ENCODE measurements at places on chromosomes 7 and 10.

DNA sequence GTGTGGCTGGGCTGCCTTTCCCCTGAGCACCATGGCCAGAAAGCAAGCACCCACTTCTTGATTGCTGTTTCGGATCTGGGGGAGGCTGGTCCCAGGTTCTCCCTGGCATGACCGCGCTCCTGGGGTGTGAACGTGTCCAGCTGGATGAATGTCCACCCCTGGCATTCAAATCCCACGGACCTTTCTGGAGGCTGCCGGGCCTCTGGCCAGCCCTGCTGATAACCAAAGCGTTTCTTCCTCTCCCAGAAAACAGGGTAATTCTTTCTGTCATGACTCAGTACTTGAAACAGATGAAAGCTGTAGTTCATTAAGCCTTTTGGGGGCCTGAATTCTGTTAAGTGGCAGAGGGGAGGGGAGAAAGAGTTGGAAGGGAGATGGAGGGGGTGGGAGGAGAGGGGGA is 73.1 kb upstream of the SAMD8 start:
- DNase-seq, result no peak

DNA sequence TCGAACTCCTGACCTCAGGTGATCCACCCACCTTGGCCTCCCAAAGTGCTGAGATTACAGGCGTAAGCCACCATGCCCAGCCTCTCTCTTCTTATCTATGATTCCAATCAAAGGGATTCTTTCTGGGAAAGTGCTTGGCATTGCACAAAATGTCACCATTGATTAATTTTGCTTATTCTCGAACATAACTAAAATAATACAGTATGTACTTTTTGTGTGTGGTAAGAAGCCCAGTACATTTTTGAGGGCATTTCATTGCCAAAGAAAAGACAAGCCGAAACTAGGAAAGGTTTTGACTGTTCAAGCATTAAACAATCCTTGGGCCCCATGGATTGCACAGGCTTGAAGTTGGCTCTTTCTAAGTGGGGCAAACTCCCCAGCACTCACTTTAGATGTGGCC is 18.3 kb upstream of the CACUL1 start:
- DNase-seq, result no peak

- DNase-seq, result no peak
These were observed 5.4 kb downstream of the PSD start for GRCh38 chr10:102413053-102413705.

DNA sequence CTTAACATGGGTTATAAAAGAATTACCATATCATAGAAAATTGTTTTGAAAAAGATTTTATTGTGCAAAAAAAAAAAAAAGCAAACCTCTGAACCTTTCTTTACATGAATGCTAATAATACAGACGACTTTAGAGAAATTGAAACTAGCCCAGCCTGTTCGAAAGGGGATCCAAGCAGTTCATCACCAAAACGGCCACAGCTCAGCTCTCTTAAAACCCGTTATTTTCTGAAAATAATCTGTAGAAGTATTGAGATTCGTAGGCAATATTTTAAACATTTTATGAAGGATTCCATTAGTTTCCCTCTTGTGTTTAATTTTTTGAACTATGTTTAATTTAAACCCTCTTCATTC is 9.9 kb upstream of the GSAP start:
- no peak for DNase-seq

- no peak for DNase-seq
These were observed 43.7 kb downstream of the SVIL start for GRCh38 chr10:29590915-29591650.

DNA sequence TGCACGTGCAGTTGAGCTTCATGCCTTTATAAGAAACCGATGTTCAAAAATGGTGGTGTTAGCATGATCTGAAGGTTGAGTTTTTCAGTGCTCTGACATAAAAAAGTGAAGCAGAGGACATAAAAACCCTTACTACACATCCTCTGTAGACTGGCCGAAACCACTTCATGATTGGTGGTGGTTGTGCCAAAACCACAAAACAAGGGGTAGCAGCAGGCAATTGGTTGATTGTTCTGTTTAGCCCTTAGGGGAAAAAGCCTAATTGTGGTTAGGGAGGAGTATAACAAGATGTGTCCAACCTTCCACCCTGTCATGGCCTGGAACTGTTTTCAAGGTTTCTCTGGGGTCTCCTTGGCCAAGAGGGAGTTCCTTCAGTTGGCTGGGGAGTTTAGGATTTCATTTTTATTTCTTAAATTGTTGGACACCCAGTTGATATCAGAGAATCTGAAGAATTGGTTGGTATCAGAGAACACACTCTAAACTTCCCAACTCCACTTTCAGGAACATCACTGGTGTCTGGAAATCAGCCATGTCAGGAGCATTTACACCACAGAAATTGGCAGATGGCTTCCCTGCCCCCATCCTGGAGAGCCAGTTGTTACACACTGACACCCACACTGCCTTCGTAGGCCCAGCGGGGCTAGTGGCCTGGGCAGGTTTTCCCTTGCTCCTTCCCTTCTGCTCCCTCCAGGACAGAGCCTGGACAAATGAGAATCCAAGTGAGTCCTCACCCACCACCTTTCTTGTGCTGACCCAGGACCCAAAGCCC is 18.8 kb downstream of the MRPS24 start:
- DNase-seq, result no peak

- no peak for DNase-seq
These were observed 102.9 kb upstream of the NFE2L3 start for GRCh38 chr7:26049081-26049480.

- no peak for DNase-seq
These were observed 7.0 kb downstream of the TNKS2 start for GRCh38 chr10:91805110-91805838.

DNA sequence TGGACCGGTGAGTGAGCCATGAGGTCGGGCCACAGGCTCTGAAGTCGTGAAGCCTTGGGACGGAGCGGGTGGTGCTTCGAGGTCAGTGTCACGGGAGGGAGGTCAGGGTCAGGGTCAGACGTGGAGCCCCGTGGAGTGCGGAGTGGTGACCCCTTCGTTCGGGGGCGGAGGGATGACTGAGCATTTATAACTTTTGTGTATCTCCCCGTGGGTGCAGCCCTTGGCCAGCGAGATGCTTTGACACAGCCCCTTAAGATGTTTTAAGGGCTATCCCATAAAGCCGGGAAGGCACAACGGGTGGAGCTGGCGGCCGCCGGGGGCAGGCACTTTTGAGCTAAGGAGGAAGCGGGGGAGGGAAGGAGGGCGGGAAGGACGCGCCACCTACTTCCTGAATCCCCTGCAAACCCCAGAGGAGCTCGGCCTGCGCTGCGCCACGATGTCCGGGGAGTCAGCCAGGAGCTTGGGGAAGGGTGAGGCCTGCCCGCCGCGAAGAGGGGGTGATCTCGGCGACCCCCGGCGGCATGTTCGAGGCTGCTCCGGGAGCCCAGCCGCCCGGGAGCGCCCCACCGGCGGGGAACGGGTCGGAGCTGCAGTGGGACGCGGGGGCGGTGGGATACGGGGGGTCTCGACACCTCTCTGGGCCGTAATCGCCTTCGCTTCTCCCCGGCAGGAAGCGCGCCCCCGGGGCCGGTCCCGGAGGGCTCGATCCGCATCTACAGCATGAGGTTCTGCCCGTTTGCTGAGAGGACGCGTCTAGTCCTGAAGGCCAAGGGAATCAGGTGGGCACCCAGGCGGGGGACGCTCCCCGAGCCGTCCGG is at the start of gene GSTO1:
TSS of gene GSTO1 (plus strand) at position 400 of the 818 bp plus-strand sequence. CDS start at position 437, 37 bp downstream.
- DNase-seq, result no peak

GRCh38 chr10:17203416-17203815 is 1.9 kb upstream of the TRDMT1 start:
- DNase-seq, result no peak

- no peak for DNase-seq
These were observed 94.9 kb downstream of the GFRA1 start for GRCh38 chr10:116178086-116178605.

DNA sequence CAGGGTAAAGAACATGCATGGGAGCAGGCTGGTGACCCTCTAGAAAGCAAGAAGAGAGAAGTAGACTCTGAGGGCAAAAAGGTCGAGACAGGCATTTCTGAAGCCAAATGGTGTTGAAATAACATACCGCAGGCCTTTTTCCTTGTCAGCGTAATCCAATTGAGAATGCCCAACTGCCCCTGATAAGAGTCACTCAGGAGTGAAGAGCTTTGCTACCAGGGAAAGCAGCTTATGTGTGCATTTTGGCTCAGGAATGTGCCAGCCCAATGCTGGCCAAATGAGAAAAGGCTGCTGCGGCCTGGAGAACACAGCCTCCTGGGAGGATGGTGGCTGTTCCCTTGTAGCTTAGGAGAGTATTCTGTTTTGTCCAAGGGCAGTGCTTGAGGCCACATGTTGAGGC is 61.4 kb upstream of the NFKB2 start:
- DNase-seq, result no peak

GRCh38 chr10:16809074-16809718 is 8.0 kb downstream of the RSU1 start:
- no peak for DNase-seq

DNA sequence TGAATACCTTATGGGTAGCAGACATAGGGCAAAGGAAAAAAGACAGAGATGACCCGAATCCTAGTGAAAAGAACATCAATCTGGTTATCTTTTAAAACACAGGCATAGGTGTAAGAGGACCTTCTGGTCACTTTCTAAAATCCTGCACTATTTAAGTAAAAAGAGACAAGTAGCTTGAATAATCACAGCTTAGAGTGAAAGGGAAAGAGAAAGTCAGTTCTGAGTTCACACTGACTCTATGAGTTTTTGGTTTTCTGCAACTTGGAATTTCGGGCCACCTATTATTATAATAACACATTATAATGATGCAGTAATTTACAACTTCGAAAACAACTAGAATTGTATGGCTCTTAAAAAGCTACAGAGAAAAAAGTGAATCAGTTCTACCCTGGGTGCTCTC is 247.8 kb downstream of the DOCK4 start:
- no peak for DNase-seq

DNA sequence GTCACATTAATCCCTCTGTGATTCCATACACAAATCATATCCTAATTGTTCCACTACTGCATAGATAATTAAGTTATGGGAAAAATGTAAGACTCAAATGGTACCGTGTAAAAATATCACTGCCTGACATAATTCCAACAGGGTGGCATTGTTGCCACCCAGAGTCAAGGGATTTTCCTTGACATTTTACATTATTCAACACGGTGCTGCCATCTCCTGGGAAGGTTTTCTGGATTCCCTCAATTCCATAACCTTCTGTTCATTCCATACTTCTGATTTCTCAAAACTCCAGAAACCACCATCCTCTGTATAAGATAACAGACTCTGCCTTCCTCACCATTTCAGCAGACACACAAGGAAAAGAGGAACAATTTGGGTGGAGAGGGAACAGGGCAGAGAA is 495.9 kb downstream of the XPNPEP1 start:
- no peak for DNase-seq

GRCh38 chr7:157793973-157794745 is 457.4 kb downstream of the DNAJB6 start:
- no peak for DNase-seq

DNA sequence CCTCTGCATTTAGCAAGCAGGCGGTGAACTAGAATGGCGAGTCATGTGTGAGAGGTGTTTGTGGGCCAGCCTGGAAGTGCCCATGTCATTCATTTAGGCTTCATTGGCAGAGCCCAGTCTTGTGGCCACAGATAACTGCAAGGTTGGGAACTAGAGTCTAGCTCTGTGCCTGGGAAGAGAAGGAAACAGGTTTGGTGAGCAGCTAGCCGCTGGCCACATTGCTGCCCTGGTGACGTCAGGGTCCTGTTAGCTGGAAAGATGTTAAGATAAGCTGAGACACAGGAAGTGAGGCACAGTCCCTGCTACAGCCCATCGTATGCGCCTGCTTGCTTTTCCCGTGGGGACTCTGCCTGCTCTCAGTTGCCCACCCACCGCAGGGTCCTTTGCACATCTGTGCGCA is 185.5 kb downstream of the CAMK1D start:
- no peak for DNase-seq

GRCh38 chr10:34098821-34099567 is 716.1 kb downstream of the PARD3 start:
- no peak for DNase-seq

DNA sequence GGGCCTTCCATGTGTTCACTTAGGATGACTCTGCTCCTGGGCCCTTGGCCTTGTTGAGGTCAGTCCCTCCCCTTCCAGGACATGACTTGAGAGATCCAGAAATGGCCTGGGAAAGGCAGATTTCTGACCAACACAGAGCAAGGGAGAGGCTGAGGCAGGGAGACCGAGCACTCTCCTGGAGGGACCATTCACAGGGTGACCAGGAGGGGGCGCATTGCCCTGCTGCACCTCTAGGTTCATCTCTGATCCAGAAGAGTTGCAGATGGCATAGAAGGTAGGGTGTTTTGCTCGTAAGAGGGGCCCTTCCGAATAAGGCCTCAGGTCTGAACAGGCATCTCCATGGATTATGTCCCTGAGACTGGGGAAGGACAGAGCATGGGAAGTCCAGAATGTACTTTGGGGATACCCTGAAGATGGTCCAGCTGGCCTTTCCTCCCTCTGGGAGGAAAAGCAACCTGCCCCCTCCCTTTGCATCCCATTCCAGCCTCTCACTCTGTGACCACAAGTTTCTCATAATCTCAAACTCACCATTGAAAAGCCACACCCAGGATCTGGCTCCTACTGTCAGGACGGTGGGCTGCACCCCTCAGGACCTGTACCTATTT is 6.6 kb downstream of the DMBT1 start:
- no peak for DNase-seq

GRCh38 chr10:48670978-48671913 is 13.4 kb upstream of the WDFY4 start:
- no peak for DNase-seq

DNA sequence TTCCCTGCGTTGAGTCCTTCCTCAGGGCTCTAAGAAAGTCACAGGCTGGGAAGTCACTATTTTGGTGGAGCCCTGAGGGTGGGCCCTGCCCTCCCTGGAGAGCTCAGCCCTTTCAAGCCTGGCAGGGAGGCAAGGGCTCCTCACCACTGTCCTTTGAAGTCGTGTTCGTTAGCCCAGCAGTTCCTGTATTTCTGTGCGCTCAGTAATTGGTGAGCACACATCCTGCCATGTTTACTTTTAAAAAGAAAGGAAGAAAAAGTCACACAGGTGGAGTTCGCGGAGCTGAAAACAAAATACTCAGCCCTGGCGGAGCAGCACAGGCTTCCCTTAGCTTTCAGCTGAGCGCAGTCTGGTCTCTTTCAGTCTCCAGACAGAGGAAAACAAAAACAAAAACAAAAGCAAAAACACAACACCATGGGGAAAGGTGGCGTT is 37.1 kb downstream of the PRKCQ start:
- DNase-seq, result no peak

DNA sequence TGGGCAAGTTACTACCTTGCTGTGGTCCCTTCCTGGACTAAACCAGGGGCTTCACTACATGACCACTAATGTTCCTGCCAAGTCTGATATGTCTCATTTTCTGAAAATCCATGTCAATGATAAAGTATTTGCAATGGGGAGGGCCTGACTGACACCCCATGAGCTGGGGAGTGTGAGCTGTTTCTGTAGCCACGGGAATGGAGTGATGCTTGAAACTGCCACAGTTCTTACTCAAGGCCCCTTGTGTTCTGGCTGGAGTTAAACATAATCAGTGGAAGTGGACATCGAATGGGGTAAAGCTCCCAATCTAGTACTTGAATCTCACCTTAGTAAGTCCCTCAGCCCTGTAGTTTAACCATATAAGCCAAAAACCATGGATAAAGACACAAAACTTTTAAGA is 61.9 kb upstream of the PDLIM1 start:
- no peak for DNase-seq

Data from cortex of kidney (tissue), 1 donor.